ENCODE measurements at places on chromosomes 2 and 18.

DNA sequence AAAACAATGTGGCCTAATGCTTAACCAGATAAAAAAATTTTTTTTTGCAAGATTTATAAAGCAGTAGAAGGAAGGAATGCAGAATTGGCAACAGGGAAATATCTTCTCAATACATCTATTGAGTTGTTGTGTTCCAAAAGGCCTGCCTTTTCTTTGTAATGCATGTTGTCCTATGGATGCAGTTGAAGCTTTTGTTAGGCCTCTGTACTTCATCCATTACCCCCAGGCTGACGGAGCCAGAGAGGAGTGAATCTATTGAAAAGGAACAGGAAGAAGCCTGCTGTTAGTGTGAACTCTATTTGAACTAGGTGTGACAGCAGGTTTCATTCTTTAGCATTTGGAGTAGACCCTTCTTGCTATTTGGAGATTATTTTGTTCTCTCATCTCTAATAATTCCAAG lies 56.5 kb downstream of the MTX2 start:
- DNase-seq: peak; percentile 33

DNA sequence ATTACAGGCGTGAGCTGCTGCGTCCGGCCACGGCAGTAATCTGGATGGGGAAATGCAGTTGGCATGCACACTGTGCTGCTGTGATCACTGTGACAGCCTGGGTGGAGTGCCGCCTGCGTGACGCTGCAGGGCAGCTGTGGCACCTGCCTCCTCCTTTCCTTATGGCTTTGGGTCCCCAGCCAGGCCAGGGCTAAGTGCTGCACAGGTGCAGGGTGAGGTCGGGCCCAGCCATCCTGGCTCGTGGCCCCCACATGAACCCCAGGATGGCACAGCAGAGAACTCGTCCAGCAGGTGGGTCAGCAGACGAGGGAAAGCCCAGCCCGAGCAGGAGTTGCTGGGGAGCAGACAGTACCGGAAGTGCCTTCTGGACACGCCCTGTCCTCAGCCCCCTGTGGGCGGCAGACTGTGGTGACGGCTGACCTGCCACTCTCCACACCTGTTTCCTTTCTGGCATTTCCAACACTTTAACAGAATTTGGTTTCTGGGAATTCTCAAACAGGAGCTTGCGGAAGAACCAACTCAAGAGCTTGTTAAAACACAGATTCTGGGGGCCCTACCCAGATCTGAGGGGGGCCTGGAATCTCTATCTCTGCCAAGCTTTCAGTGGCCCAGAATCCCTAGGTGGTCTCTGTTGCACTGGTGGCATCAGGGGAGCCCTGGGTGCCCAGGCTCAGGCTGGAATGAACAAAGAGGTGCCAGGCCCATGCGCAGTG lies 16.9 kb downstream of the HS1BP3 start:
- peak; percentile 76 for DNase-seq

- DNase-seq: no peak
Measured at GRCh38 chr18:22211657-22212056, 42.3 kb downstream of the GATA6 start.

GRCh38 chr18:48698707-48699106 lies 159.9 kb downstream of the CTIF start:
- DNase-seq: no peak

DNA sequence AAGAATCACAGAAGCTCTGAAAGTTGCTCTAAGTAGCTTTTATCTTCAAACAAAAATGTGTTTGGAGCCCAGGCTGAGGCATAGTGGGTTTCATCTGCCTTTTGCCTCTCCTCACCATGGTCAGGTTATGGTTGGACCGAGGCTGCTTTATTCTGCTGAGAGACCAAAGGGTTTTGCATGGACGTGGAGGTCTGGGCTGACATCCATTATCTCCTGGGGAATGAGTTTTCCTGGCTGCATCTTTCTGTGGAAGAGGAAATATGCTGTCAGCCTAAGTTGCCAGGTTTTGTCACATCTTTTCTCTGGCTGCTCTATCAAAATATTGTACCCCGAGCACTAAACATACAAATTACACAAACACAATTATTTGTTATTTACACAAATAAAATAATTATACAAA lies 223.2 kb downstream of the LDLRAD4 start:
- no peak for DNase-seq
